ENCODE measurements at places on chromosomes 1 and 21.
A peak's percentile ranks its signal among the peaks of the same experiment; 100 is the strongest.

GRCh38 chr1:94917251-94917650 lies 9.7 kb downstream of the CNN3 start:
- no peak for DNase-seq

DNA sequence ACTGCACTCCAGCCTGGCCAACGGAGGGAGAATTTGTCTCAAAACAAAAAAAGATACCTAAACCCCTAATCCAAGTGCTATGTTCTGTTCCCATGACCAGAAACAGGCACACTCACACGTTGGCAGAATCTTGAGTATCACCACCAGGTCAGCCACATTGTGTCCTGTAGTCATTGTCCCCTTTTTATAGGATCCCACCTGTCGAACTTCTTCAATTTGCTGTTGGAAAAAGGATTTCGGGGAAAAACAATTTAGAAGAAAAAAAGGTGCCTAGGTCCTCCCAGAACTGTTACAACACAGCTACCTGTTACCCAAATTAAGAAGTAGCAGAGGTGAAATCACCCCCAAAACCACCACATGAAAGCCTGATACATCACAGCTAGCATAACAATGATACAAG lies 3.4 kb downstream of the ILF2 start:
- DNase-seq: no peak

DNA sequence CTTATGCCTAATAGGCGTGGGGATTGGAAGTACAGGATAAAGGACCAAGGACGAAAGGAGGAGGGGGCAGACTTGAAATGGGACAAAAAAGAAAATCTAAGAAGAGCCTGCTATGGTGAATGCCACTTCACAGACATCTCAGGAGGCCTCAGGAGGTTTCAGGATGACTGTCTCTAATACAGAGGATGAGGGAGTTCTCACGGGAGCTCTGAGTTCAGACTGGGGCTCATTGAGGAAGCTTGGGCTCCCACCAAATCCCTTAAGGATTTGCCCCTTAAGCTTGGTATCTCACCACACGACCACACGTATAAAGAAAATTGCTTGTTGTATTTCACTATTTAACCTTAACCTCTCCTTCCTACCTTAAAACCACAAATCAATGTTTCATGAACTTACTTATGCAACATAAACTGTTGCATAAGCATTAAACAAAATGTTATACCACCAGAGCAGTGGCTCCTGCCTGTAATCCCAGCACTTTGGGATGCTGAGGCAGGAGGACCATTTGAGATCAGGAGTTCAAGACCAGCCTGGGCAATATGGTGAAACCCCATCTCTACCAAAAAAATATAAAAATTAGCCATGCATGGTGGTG lies 12.4 kb downstream of the SLC30A1 start:
- no peak for DNase-seq

- peak; percentile 88 for DNase-seq
Measured at GRCh38 chr1:246827396-246827795, 103.2 kb downstream of the SCCPDH start.

DNA sequence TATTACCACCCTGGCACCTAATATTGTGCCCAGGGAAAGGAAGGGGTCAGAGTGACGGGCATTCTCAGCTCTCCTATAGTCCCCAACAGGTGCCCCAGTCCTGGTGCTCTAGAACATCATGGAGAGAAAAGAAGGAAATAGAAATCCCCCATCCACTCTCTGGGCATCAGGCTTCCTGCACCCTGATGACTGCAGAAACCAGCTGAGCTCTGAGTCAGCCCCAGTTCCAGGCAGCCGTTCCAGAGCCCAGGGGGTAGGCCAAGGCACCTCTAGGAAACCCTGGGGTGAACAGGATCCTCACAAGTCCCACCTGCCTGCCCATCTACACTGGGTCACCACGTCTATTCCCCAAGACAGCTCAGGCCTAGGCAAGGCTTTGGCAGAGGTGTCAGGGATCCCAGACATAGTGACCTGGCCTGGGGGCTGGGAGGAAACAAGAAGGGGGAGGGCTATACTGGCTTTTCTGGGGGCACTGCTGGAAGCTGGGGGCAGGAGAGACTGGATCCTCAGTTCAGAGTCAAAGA lies 709 bp downstream of the NECTIN4 start:
- DNase-seq: no peak

DNA sequence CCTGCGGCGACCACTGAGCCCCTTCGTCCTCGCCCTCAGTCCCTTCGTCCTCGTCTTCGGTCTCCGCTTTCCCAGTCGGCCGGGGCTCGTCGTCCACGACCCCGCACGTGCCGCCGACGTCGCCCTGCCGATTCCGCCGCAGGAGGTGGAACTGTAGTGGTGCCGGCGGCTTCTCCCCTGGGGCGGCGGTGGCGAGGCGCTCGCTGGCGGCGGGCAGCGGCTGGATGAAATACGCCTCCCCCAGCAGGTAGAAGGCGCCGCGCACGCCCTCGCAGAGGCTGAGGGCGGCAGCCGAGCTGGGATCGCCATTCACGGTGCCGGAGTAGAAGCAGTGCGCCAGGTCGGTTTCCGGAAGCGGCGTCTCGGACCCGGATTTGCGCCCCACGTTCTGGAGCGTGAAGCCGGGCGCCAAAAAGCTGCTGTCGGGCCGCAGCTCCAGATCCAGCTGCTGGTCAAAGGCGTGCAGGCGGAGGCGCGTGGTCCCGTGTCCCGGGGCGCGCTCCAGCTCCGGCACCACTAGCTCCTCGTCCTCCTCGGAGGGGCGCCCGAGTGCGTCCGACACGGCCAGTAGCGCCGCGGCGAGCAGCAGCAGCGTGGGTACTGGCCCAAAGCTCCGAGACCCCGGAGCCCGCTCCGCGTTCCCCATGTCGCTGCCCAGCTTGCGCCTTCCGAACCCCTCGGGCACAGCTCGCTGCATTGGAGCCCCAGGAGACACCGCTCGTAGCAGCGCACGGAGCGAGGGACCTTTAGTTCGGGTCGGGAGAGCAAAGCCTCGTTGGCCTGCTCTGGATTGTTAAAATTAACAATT lies 747 bp downstream of the ADAMTS1 start:
- no peak for DNase-seq

- no peak for DNase-seq
Measured at GRCh38 chr1:45508295-45509151, 8.4 kb downstream of the MMACHC start.

DNA sequence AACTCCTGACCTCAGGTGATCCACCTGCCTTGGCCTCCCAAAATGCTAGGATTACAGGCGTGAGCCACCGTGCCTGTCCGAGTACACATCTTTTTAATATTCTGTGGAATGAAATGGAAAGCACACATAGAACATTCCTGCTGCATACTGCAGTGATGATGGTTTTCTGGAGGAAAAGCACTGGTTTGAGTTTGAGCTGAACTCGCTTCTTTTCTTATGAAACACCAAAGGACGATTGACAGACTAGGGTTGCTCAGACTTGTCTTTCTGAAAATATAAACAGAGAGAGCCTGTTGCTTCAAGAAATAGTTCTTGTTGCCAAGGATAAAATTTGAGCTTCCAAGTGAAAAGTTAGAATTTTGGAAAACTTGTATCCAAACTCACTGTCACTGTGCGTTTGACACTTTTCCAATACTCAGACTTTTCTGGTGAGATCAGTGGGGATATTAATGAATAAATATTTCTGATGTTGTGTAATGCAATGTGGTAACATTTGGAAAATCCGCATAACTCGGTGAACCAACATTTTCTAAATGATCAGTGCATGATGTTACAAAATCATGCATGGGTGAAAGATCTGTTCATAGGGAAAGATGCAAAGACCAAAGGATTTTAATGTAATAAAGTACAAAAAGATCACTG lies 15.0 kb upstream of the ERMAP start:
- DNase-seq: no peak

DNA sequence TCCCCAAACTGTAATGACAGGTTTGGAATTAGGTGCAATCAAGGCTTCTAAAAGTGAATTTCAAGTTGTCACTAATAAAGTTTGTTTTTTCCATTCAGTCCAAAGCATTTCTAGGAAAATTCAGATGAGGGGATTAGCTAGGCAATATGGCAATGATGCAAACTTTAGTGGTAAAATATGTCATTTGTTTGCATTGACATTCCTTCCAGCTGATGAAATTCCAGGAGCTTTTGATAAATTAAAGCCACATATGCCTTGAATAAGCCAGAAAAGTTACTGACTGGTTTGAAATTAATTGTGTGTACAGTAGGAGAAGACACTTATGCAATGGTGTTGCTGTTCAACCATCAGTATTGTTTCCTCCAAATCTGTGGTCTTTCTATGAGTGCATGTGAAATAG lies 57.8 kb downstream of the MROH9 start:
- no peak for DNase-seq

- DNase-seq: peak; percentile 64
Measured at GRCh38 chr21:39715804-39716397, 29.1 kb upstream of the IGSF5 start.

- no peak for DNase-seq
Measured at GRCh38 chr1:31626223-31627207, 9.0 kb downstream of the HCRTR1 start.

DNA sequence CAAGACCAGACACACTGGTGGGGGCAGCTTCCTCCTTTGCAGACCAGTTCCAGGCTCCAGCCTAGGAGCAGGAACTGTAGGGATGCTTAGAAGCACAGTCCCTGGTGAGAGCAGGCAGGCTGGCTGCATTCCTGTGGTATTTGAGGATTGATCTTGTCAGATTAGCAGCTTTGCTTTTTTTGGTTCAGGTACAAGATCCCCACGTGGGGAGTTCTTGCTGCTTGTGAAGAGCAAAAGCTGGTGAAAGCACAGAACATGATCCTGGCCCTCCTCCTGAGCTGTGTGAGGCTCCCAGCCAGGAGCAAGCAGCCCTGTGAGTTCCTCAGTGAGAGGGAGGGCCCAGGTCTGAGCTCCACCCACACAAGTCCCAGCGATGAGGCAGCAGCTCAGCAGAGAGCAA lies 75.3 kb upstream of the ARTN start:
- no peak for DNase-seq

- DNase-seq: no peak
Measured at GRCh38 chr1:220407191-220407590, 120.7 kb upstream of the MARK1 start.

- DNase-seq: no peak
Measured at GRCh38 chr1:92037400-92037799, 7.6 kb downstream of the EPHX4 start.

DNA sequence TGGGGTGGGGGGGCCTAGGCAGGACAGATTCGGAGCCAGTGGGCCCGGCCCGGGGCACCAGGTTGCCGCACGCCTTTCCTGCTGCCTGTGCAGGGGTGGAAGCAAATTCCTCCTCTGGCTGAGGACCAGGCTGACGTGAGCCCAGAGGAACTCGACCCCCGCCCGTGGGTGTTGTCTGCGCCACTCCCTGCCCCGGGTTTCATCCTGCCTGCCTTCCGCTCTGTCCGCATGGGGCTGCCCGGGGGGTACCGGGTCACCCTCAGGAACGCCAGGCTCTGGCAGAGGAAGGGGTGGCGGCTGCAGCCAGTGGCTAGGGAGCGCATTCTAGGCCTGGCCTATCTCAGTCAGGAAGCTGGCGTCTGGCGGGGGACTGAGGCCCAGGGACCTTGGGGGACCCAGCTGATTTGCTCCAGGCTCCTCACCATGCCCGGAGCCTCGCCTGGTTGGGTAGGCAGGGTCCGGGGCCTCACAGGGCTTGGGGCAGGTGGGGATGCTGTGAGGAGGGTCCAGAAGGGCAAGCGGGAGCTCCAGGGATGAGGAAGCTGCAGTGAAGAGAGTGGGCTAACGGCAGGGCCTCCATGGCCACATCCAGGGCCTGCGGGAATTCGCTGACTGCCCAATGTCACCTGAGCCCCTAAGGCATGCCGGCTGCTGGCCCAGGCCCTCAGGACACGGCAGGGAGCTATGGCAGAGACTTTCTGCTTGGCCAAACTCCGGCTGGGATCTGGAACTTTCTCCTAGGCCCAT lies 2.4 kb upstream of the IBA57 start:
- no peak for DNase-seq

DNA sequence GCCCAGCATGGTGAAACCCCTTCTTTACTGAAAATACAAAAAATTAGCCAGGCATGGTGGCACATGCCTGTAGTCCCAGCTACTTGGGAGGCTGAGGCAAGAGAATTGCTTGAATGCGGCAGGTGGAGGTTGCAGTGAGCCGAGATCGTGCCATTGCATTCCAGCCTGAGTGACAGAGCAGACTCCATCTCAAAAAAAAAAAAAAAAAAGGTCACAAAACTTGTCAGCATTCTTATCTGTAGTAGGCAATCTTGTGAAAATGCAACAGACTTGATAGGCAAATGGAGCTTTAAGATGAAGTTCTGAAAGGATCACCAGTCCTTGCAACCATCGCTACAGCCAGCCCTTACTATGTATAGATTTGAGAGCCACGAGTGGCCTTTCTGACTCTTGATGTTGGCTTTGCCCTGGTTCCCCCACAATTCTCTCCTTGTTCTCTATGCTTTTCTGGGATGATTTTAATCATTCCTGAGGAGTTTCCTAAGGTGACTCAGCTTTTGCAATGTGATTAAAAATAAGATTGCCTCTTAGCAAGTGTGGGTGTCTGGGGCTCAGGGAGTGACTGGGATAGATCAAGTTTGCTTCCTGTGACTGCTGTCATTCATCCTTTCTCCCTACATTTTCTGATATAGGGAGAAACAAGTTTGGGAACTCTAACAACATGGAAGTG lies 7.1 kb upstream of the MAP1LC3C start:
- no peak for DNase-seq

DNA sequence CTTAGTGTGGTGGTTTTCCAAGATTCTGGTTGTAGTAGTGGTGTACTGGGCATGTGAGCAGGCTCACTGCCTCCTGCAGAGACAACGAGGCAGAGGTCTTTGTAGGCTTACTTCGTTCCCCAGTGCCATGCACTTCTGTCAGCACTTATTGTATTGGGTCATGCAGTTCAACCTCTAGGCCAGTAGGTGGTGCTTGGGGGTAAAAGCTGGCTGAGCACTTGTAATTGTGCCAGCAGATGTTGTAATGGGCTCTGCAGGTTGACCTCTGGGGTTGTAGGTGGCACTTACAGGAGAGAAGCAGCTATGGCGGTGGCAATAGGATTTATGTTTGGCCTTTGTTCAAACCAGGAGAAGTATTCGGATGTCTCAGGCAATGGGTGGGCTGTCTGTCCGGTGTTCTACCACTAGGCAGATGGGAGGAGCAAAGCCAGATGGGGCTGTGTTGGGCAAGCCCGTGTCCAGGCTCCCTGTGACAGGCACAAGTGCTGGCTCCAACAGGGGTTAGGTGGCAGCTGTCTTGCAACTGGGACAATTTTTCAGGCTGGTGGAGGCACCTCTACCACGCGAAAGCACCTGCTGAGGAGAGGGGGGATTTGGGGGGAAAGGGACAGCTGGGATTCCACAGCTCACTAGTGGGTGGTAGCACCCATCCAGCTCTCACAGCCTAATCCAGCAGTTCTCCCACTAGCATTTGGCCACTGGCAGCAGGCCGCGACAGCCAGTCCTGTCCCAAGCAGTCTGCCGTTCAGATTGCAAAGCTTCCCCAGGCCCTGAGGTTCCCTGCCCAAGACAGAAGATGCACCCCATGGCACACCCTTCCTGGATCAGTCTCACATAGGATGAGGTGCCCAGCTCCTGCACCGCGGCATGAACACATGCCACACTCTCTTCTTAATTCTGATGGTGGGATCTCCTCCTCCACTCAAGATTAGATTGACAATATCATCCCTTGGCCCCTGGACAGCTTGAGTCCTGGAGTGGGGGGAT lies 274.5 kb downstream of the CTH start:
- DNase-seq: peak; percentile 52
